ENCODE measurements at places on chromosomes 12 and 14. TPM values are rescaled to one million over a fixed set of nuclear protein-coding genes. Genes with fewer than 3 reads are reported as not detected.
A peak's percentile ranks its signal among the peaks of the same experiment; 100 is the strongest.

DNA sequence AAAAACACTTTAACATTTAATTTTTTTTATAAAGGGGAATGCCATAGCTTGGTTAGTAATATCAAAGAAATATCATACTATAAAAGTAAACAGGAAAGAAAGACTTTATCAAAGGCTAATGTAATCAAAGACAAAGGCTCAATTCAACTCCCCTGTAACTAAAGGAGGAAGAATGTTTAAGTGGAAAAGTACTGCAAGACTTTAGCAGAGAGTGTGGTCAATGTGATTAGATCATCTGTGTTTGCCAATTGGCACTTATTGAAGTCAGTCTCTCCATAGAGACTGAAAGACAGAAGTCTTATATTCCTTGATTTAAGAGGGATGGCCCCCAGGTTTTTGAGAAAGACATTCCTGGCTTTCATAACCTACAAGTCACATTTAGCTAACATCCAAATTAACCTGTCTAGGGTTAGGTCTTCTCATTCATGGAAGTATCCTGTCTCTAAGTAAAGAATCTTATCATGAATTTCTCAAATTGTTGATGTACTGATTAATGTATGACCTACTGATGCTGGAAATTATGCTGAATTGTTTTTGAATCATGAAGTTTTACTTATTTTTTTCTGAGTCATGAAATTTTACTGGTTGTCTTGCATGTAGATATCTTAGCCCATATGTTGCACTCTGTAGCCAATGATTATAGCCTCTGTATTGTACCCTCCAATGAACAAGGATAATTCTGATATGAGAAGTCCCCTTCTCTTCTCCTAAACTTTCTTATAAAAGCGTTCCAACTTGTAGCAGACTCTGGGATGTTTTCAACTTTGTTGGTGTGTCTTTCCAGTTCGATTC is 65.4 kb downstream of the ATXN7L3B start:
- no peak for DNase-seq

GRCh38 chr12:24838531-24838950 is 110.4 kb downstream of the BCAT1 start:
- DNase-seq = no peak

DNA sequence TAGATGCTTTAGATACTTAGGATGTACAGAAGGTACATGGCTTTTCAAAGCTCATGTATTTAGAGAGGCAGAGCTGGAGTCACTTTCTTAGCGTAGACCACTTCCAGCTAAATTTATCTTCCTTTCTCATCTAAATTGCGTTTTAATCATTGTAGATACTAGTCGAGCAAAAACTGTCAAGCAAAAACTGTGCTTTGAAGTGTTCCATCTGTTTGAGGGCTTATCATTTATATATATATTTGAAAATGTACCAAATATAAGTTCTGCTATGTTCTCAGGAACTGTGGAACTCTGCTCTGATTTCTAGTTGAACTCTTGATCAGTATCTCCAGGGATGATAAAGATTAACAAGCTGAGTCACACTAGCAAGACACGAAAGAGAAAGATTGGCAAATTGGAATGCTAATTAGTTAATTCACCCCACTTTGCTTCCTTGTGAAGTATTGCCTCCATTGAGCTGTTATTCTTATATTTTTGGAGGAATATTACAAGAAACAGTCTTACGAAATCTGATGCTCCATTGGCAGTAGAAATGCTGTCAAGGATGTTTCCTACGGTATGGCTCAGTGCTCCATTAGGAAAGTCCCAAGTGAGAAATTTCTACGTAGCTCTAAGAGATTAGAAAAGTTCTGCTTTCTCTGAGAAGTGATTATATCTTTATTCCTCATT is 310.7 kb downstream of the AEBP2 start:
- no peak for DNase-seq

DNA sequence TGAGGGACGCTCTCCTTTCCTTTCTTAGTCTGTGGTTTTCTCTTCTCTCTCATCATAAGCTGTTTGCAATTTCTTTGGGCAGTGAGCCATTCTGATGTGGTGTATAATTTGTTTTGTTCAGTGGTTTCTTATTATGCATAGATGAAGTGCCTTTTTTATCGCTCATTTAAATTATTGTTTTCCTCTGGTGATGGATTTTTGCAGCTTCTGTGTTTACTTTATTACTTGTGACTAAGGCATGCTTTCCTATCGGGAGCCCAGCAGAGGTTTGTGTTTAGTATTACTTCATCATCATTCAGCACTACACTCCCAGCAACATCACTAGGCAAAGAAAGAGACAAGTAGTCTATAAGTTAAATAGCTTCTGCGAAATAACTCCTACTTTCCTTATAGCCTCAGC is 586.6 kb upstream of the NOVA1 start:
- DNase-seq = no peak

- no peak for DNase-seq
These were observed 63.3 kb upstream of the TBX3 start for GRCh38 chr12:114747012-114747858.

DNA sequence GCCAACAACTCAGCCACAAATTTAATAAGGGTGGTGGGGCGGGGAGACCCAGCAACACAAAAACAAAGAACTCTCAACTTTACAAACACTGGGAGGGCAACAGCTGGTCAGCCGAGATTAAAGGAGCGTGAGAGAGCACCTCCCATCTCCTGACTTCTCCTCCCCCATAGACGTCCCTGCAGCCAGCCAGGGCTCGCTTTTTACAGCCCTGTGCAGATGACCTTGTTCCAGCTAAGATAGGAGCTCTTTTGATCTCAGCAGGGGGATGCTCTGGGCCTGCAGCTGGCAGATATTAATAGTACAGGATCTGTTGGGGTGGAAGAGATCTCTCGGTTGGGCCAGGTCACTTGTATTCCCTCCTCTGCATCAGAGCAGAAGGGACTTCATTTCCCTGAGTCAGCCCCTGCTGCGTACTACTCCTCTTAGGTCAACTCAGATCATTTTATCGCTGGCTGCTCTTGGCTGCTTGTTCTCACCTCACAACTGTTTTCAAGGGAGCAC is 475.8 kb downstream of the RAD51B start:
- DNase-seq = no peak

DNA sequence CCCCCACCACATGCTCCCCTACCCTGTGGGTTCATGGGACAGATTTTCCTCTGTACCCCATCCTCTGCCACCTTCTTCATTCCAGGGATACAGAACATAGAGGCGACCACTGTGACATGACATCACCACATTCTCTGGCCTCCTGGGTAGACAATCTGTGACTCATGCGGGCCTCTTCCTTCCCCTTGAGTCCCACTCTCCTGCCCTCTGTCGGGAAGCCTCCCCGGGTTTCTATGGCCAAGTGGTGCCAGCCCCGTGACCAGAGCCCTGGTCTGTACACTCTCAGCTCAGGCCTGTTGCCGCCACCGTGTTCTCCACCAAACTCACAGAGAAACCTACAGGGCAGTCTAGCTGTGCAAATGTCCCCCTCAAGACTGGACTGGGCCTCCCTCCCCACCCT is 8.0 kb downstream of the CLMN start:
- DNase-seq = peak; percentile 79

Gene TAS2R31
- 2.3 TPM for total RNA-seq

Gene OR11H12
- not detected for total RNA-seq

Gene HOXC13
- total RNA-seq = not detected
